NCI-H774 (cell line): ENCODE measurements at places on chromosomes 3 and 15.
A peak's percentile ranks its signal among the peaks of the same experiment; 100 is the strongest.

DNA sequence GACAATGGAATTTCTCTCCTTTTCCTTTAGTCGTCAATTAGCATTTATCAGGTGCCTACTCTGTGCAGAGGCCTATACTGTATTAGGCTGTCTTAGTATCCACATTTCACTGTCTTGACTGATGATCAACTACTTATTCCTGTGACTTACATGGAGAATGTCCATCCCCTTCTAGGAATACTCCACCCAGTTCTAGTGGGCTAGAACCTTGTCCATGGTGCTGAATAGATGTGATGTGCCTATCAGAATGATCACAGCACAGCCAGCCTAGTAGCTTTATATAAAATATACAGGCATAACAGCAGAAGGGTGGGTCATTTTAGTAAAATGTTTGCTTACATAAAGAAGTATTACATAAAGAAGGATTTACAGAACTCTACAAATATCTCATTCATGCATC, 621.4 kb downstream of the PDCD6IP start:
- no peak for DNase-seq

DNA sequence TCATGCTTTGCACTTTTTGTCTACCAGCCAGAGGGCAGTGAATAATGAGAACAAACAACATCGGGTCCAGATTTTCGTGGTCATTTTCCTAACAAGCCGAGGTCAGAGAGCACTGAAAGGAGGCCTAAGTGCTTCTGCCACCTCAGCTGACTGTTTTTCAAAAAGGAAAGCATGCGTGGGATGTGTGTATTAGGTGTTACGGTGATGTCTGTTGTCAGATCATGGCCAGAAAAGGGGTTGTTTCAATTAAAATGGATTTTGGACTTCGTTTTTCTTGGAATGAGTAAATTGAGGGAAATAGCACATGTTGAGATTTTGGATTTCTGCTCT, 99.5 kb downstream of the APBA2 start:
- no peak for DNase-seq

- DNase-seq: peak; percentile 64
Observed at GRCh38 chr3:105526360-105527111, 159.8 kb downstream of the ALCAM start.

- DNase-seq: no peak
Observed at GRCh38 chr3:37071921-37072320, 78.6 kb downstream of the MLH1 start.

- no peak for DNase-seq
Observed at GRCh38 chr15:76947454-76947853, 15.9 kb downstream of the RCN2 start.

DNA sequence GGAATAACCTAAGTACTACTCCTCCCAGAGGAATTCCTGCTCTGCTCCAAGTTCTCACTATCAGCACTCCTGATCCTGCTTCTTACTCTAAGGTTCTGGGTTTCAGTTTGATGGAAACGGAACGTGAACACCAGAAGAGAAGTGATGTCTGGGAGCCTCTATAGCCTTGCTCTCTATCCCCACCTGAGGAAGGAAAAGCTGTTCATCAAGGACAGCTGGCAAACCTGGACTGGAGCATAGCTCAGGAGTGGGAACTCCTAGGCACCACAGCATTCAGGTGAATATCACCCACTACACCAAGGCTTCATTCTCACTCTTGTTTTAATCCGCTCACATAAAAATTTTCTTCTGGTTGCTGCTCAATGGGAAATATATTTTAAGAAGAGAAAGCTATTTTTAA, 13.0 kb upstream of the CADPS start:
- no peak for DNase-seq

- DNase-seq: no peak
Observed at GRCh38 chr15:61459785-61460707, 230.9 kb upstream of the RORA start.

- no peak for DNase-seq
Observed at GRCh38 chr3:30503446-30503845, 103.0 kb upstream of the TGFBR2 start.

DNA sequence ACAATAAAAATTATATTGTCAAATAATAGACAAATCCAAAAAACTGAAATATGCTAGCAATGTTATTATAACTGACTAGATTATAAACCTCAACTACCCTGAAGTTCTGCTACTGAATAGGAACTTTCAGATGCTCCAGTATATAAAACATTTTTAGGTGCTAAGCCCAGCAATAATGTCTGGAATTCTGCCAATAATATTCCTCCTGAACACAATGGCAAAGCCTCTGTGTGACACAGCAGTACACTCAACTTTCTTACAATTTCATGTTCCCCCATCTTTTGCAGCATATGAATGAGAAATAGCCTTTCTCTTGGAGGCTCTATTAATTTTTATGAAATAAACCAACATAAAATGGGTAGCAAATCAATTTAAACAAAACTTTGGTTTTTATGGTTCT, 29.5 kb downstream of the ATOSA start:
- DNase-seq: no peak

DNA sequence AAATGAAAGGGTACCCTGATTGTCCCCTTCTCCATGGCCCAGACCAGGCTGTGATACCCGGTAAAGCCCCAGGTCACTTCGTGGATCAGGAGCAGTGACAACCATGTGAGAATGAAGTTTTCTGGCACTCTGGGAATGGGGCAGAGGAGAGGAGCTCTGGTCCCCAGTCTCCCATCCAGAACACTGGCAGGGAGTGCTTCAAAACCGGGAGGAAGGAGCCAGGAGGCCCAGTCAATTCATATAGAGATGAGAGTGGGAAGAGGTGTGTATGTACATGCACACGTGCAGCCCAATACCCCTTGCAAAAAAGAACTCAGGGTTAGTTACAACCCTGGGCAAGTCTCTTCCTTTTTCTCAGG, 101.4 kb upstream of the TLE3 start:
- DNase-seq: no peak

GRCh38 chr15:39327005-39327730, 253.7 kb upstream of the THBS1 start:
- DNase-seq: no peak

DNA sequence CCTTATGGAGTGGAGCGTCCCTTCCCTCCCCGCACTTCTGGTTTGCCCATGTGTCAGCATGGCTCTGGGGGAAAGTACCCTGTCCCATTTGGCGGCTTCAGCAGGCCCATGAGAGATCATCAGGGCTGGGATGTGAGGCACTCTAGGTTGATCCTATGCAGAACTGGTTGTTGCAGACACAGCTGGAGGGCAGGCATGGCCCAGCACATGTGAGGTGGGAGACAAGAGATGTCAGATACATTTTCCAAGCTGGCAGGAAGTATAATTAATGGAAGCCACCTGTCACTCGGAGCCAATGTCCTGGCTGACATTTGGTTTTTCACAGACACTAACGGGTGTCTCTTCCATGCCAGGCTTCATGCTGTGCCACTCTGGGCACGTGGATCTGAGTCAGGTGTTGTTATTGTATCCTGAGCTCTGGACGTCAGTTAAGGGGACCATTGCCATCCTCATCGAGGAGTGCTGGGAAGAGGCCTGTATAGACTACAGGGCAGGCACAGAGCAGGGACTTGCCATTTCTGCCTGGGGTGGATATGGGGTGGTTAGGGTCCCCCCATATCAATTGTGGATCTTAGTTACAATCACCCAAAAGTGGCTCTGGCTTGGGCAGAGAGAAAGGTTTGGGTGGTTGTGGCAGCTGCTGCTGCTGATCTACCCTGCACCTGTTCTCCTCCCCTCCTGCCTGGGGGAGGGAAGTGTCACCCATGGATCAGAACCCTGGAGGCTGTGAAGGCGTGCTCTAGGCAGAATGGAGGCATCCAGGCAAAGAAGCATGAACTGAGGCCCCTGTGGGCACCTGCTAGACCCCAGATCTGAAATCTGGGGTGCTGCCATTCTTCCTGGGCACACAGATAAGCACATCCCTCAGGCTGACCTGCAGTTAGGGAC, 140.7 kb downstream of the FBLN2 start:
- DNase-seq: no peak

- no peak for DNase-seq
Observed at GRCh38 chr3:126351086-126351770, 6.0 kb downstream of the KLF15 start.

- DNase-seq: no peak
Observed at GRCh38 chr3:160671231-160671630, 5.7 kb upstream of the ARL14 start.

DNA sequence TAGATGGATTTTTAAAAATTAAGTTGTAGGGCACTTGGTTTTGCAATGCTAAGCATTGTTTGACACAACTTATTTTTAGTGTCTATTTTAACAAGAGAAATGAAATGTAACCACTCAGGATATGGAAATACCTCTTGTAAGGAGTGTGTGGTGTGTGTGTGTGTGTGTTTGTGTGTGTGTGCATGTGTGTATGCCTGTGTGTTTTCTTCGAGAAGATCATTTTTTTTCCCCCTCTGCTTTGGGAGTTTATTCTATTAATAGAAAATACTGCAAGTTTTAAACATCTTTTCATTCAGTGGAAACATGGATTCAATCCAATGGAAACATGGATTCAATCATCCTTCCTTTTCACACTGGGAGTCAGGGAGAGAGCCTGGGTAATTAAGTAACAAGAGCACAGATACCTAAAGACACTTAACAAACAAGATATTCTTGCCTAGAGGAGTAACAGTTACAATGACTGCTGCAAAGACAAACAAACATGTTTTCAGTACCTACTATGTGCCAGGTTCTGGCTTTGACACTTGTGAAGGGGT, 567.2 kb upstream of the TBL1XR1 start:
- no peak for DNase-seq

GRCh38 chr3:28835751-28836150, 445.1 kb upstream of the RBMS3 start:
- no peak for DNase-seq

- no peak for DNase-seq
Observed at GRCh38 chr3:4531478-4532025, 38.4 kb downstream of the ITPR1 start.
